ENCODE measurements at places on chromosomes 3 and 15. TPM values are rescaled to one million over a fixed set of nuclear protein-coding genes. Genes with fewer than 3 reads are reported as not detected.
A peak's percentile ranks its signal among the peaks of the same experiment; 100 is the strongest.

GNAT1 gene
- total RNA-seq = not detected

TM4SF1 gene
- total RNA-seq = 0.56 TPM

ADAMTS17 gene
- 0.15 TPM for total RNA-seq

ADCY5 gene
- total RNA-seq = not detected

ZNF774 gene
- total RNA-seq = 1.7 TPM

NFKBIZ gene
- 27.3 TPM for total RNA-seq

RASGRF1 gene
- total RNA-seq = 1.1 TPM

CILP gene
- total RNA-seq = 0.05 TPM

ACVR2B gene
- 3.2 TPM for total RNA-seq

GOLGA8S gene
- not detected for total RNA-seq

DNA sequence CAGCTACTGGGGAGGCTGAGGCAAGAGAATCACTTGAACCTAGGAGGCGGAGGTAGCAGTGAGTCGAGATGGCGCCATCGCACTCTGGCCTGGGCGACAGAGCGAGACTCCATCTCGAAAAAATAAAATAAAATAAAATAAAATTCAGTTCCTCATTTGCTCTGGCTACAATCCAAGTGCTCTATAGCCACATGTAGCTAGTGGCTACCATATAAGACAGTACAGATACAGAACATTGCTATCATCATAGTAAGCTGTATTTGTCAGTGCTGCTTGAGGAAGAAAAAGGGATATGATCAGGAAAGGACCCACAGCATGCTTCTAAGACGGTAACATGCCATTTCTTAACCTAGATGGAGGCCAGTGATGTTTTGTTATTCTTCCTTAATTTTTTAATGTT, 88.7 kb upstream of the CDAN1 start:
- DNase-seq = no peak

DNA sequence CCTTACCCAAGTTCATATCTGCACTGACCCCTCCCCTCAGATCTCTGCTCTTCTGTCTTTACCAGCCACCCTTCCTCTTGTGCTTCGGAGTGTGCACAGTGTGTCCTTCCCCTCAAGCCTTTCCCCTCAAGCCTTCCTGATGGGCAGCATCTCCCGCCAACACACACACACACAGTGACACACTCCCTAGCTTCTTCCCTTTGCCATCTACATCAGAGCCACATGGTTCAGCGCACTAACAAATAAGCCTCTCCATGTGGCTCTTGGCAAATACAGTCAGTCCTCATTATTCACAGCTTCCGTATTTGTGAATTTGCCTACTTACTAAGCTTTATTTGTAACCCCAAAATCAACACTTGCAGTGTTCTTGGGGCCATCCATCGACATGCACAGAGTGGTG, 37.5 kb downstream of the SH3BP5 start:
- no peak for DNase-seq

DNA sequence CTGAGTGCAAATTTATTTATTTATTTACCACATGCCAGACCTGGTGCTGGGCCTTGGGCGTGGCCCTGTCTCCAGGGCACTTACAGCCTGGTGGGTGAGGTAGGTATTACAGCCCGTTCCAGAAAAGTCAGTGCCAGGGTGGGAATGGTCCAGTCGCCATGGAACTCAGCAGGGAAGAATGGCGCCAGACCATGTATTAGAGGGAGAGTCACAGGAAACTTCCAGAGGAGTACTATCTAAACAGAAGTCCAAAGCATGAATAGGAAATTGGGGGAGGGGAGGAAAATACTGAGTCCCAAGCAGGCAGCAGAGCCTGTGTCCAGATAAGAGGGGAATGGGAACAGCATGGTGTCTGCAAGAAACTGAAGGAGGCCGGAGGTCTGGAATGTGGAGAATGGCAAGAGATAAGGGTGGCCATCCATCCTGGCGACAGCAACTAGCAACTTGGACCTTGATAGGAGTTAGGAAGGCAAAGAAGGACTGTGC, 27.0 kb downstream of the SH3BP5 start:
- no peak for DNase-seq

GRCh38 chr15:49063402-49064280, 17.4 kb upstream of the SECISBP2L start:
- no peak for DNase-seq

DNA sequence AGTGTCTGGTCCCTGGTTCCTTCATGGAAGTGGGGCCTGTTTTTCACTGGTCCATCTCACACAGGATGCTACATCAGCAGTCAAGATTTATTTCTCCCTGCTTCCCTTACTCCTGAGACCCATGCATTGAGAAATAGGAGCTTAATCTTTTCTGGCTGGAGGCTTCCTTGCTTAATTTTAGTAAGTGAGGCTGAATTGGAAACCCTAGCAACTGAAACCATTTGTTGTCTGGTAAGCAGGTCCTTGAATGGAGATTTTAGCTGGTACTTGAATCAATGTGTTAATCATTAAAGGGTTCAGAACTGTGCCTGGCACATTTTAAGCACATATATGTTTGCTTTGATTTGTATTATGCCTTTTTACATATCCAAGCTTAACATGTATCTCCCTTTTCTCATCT, 20.2 kb upstream of the MEF2A start:
- no peak for DNase-seq

GRCh38 chr15:60486742-60487141, 7.8 kb upstream of the ICE2 start:
- DNase-seq = no peak

- DNase-seq = no peak
Measured at GRCh38 chr15:98700519-98700918, 52.2 kb downstream of the IGF1R start.

DNA sequence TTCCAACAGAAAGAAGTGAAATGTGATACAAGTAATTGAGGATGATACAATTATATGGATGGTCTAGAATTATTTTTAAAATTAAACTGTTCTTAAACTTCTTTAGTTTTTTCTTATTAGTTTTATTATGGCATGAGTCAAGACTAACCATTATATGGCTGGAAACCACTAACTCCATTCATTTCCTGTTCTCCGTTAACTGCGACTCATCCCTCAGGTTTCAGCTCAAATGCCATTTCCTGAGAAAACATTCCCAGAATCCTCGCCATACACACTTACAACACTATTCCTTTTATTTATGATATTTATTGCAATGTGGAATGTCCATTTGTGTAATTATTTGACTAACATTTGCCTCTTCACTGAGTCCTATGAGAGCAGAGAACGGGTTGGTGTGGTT, 394.1 kb downstream of the SOX2 start:
- DNase-seq = no peak

- peak; percentile 17 for DNase-seq
Measured at GRCh38 chr3:187319699-187320302, 28.3 kb upstream of the MASP1 start.

- DNase-seq = no peak
Measured at GRCh38 chr15:81101894-81102815, 31.9 kb upstream of the CFAP161 start.

- DNase-seq = no peak
Measured at GRCh38 chr15:26158176-26158575, 295.0 kb upstream of the ATP10A start.

DNA sequence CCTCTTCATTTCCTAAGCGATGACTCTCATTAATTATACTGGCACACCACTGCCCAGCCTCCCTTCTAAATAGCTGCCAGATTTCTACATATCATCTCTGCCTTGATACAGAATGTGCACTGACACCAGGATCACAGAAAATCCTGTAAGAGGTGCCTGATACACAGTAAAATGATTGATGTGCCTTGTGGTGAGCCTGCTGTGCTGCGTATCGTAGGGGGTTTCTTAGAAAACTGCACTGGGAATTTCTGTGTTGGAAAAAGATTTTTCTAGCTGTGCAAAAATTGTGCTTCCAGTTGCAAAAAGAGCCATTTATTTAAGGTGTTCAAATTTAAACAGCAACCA, 3.0 kb upstream of the PLCH1 start:
- no peak for DNase-seq

DNA sequence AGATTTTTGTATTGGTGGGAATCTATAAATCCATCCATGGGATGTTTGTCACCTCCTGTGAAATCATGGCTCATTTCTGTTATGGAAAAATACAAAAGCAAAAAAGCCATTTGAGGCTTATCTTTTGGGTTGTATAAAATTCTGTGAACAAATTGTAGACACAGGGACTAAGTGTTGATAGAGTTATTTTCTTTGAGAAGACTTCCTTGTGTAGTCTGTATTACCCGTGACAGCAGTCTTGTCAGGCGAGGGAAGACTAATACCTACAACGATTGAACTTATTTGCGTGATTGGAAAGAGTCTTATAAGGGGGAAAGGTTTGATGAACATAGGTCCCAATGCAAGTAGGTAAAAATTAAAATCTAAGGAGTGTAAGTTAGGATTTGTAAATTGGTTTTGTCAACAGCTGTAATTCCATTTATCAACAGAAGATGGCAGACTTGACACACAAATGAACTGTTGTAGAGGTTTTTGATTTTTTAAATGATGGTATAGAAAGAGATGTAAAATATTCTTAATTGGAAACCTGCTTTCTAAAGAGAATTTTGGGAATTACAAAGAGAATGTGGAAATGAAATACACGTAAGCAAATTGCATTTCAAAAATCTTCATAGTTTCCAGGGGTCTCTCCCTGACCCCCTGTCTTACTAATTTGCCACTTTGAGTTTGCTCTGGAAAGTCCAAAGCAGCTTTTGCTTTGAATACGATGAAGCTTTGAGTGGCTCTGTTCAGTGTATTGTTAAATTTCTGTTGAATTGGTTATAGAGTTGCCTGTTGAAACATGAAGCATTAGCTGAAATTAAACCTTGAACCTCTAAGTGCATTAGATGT, 33.2 kb downstream of the SLC25A26 start:
- DNase-seq = no peak

- no peak for DNase-seq
Measured at GRCh38 chr3:172384836-172385235, 63.4 kb downstream of the GHSR start.

DNA sequence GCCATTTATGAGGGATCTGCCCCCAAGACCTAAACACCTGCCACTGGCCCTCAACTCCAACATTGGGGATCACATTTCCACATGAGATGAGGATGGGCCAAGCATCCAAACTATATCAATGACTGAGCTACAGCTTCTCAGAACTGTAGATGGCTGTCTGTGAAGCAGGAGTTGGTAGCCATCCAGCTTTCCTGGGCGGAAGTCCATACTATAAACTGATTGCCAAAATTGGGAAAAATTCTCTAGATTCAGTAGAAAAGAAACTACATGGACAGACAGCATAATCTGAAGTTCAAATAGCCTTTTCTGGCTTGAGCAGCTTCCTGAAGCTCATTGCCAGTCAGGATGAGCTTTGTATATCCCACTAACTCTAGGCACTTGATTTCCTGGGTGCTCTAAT, 214.7 kb upstream of the ZBTB20 start:
- DNase-seq = no peak

GRCh38 chr15:78103406-78104118, 11.2 kb downstream of the SH2D7 start:
- peak; percentile 67 for DNase-seq

DNA sequence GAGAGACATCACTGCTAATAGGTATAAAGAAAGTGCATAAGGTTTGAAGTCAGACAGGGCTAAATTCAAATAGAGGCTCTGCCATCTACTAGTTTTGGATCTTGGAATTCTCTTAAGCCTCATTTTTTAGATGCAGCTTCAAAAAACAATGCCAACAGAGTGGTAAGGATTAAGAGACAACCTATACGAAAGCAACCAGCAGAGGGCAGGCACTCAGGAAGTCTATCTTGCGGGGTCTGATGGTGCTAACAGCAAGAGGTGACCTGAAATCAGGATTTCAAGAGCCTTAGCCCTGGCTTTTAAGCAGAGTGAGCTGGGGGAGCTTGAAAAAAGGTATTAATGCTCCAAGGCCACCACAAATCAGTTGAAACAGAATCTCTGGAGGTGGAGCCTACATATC, 40.7 kb downstream of the LDHAL6B start:
- no peak for DNase-seq

DNA sequence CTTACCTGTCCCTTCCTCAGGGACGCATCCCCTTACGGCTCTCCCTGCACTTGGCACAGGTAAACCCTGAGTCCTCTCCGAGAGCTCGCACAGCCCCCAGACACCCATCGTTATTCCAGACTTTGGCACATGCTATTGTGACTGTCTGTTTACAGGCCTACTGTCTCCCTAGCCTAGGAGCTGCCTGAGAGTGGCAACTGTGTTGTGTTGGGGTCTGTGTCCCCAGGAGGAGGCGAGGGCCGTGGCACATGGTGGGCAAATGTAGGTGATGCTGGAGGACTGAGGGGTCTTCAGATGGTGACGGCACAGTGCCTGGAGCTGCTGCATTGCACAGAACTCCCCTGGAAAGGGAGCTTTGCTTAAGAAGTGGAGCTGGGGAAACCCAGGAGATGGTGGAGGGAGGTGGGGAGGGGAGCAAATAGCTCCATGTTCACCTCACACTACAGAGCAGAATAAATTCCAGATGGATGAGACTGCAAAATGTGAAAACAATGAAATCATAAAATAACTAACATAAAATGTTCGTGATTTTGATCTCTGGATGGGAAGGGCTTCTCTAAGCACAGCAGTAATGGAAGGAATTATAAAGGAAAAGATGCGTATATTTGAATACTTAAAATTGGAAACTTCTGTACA, 96.5 kb downstream of the SMAD6 start:
- no peak for DNase-seq

DNA sequence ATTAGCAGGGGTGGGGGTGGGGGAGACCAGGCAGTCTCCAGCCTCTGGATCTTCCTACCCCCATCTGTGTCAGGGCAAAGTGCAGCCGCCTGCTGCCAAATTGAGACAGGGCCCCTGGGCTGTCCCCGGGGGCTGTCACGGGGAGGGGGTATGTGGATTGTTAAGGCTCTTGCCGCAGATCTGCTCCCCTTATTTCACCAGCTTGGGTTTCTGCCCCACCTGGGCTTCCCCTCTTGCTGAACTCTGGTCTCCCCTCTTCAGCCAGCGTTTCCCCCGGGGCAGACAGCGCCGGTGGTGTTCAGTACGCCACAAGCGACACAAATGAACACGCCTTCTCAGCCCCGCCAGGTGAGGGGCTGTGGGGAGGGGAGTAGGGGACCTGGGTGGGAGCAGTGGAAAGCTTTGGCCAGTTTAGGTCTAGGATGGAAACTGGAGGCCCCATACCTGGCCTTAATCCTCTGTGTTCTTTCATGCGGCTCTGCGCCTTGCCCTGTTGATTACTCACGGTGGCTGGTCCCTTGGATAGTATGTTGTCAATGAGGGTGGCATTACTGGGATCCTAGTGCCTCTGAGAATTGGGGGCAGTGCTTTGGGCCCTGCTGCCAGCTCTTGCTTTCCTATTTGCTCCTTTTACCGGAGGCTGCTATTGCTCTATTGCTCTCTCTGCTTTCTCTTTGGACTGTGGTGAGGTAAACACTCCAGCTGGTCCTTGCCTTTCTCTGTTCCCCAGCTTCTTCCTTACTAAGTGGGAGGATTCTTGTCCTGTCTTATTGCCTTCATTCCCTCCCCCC, 1.7 kb downstream of the EIF4G1 start:
- no peak for DNase-seq

Data from GM12878 (cell line).